Activated CD4-positive, alpha-beta T cell treated with anti-CD3 and anti-CD28 coated beads, Interleukin-2, amount 10 ng/mL, durations not matched to agents 7 days and 5 days (primary cell): ENCODE measurements at places on chromosomes 6 and 20. TPM values are rescaled to one million over a fixed set of nuclear protein-coding genes. Genes with fewer than 3 reads are reported as not detected.

Gene CALHM6
- 7.7 TPM for total RNA-seq

DNA sequence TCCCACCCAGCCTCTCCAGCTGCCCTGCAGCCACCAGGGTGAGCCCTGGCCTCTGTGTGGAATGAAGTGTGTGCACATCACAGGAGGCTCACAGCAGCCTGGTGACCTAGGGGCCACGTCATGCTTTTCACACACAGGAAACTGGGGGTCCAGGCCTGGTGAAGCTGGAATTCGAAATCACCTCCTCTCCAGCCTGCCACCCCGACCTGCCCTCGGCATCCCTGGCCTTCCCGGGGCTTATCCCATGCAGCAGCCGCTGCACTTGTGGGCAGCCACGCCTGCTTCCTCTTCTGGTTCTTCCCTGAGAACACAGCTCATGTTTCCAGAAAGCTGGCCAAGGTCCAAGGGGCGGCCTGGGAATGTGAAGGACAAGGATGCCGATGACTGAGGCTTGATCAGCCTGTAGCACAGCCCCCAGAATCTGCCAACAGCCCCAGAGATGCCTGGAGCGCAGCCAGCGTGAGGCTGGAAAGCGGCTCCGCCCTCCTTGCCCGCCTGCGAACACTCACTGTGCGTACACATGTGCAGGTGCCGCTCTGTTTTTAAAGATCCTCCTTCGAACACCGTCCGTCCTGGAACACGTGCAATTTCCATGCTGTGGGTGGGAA lies 4.2 kb upstream of the NTSR1 start:
- peaks cover 15% of the 10 kb centered on the region for H3K27me3 ChIP-seq
- no peak overlapping the region for H3K27ac ChIP-seq
- no peak overlapping the region for H3K4me3 ChIP-seq
- H3K4me1 ChIP-seq: peaks cover 17% of the 10 kb centered on the region
- H3K36me3 ChIP-seq: no peaks in the 10 kb centered on the region

GRCh38 chr6:102298051-102298450 lies 904.5 kb downstream of the GRIK2 start:
- no peak overlapping the region for H3K4me3 ChIP-seq
- H3K36me3 ChIP-seq: no peaks in the 10 kb centered on the region
- no peaks in the 10 kb centered on the region for H3K4me1 ChIP-seq
- no peak for DNase-seq
- no peak overlapping the region for H3K27ac ChIP-seq

DNA sequence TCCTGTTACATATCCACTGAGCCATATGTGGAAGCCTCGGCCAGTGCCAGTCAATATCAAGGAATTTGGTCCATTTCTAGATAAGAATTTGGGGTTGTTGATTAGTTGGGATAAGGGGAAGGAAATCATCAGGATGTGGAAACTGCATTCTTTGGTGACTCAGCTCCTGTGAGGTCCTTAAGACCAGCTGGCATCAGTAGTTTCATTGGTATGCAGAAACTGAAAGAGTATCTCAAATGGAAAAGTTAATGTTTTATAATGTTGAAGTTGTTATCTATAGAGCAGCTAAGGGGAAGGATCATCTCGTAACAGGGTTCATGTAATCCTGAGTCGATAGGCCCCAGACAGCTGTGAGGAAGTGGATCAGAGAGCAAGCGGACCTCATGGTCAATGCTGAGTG lies 87.9 kb upstream of the PRND start:
- H3K4me3 ChIP-seq: no peak overlapping the region
- no peaks in the 10 kb centered on the region for H3K36me3 ChIP-seq
- DNase-seq: no peak
- H3K27me3 ChIP-seq: peaks cover 6% of the 10 kb centered on the region
